ENCODE measurements at places on chromosomes 11 and 22.

- DNase-seq = no peak
These were observed 22.5 kb downstream of the P4HA3 start for GRCh38 chr11:74288911-74289310.

GRCh38 chr22:25645964-25646363 is 81.5 kb downstream of the GRK3 start:
- no peak for DNase-seq

DNA sequence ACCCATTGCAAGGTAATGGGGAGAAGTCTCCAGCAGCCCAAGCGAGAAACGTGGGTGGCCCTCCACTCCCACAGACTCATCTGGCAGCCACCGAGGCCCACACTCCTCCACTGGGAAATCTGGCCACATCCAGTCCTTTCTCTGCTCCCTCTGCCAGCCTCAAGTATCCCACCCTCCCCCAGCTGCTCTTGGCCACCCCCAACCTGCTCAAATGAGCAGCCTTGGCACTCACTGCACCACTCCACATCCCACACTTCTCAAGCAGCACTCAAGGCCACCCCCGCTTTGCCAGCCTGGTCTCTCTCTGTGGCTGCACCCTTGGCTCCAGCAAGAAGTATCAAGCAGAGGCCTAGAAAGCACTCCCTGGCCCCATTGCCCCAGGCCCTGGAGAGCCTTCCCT is 28.2 kb downstream of the SLC22A12 start:
- no peak for DNase-seq

DNA sequence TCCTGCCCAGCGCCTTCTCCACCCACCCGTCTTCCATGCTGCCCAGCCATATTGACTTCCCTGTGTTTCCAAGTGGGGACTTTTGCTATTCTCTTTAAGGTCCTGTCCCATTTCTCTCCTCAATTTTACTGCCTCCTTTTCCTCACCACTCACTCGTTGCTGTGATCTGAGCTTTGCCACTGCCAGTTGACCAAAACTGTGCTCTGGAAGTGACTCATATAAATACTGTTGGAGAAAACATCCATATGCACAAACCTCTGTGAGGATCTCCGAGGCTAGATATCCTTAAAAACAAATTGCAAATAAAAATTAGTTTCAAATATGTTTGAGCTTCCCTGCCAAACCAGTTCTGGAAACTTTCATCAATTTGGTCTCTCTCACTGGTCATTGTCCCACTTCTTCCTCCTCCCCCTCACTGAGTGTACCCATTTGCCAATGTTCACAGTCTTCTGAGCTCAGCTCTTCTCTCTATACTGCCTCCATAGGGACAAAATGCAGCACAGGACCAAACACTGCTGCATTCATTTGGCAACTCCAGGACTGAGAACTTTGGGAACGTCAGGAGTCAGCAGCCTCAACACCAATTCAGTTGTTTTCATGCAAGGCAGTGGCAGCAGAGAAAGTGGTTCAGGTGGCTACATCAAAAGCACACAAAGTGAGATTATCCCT is 34.0 kb upstream of the MMP13 start:
- no peak for DNase-seq

- DNase-seq = no peak
These were observed 562 bp downstream of the SHANK2 start for GRCh38 chr11:71251761-71252268.

DNA sequence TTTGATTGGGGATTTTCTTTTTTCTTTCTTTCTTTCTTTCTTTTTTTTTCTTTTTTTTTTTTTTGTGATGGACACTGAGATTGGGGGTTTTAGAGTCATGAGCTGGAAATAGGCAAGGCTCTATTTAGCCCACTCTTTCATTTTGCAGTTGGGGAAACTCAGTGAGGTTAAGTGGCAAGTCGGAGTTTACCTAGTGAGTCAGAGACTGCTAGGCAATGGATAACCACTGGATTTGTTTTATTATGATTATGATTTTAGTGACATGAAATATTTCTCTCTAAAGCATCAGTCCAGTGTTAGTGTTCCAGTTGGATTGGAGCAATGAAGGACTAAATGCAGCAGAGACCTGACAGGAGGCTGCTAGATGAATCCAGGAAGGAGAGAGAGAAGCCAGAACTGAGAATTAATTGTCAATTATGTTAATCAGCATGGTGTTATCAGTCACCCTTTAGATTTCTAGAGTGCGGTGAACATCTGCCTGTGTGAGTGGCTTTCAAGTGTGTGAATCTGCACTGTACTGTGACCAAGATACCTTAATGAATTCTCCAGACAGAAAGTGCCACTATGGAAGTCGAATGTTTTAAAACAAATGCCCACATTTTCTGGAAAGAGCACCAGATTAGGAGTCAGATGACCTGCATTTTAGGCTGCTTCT is 10.9 kb downstream of the BMAL1 start:
- no peak for DNase-seq

GRCh38 chr11:128687321-128687720 is 6.6 kb upstream of the FLI1 start:
- peak; percentile 73 for DNase-seq

- no peak for DNase-seq
These were observed 12.9 kb upstream of the HBE1 start for GRCh38 chr11:5282628-5283027.
